Stimulated activated CD8-positive, alpha-beta memory T cell treated with anti-CD3 and anti-CD28 coated beads, Interleukin-7, amount 100 ng/mL, for 1 hour (primary cell): ENCODE measurements at places on chromosomes 1 and 21.

DNA sequence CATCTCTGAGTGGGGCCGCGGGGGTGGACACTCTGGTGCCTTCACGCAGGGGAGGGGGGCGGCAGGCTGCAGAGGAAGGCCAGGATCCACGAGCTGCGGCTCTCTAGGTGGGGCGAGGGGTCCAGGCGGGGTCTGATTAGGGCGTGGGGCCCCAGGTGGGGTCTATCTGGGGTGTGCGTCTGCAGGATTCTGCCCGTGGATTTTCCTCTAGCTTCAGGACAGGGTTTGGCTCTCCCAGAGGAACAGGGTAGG, 6.3 kb downstream of the JMJD4 start:
- DNase-seq, result no peak

GRCh38 chr1:47181955-47182675, 7.7 kb downstream of the PDZK1IP1 start:
- DNase-seq, result no peak

- no peak for DNase-seq
Observed at GRCh38 chr1:13749543-13750341, 49.8 kb downstream of the PRDM2 start.

DNA sequence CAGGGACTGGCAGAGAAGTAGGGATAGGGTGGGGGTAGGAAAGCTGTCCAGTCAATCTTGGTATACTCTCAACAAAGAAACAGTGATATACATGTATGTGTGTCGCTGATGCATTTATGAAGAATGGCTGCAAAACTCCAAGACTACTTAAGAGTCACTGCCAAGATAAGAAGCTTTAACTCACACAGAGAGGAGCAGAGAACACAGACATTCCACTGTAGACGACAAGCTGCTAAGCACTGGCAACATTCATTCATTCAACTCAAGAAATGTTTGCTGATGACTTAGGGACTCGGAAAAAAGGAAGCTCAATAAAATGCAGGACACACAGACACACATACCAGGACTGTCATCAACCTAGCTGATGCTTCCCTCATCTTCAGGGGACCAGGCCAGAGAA, 5.5 kb downstream of the CTNNBIP1 start:
- no peak for DNase-seq
